Parietal lobe (tissue), 2 donors: ENCODE measurements at places on chromosomes 1 and 21. TPM values are rescaled to one million over a fixed set of nuclear protein-coding genes. Genes with fewer than 3 reads are reported as not detected.

The SMYD3 gene
- 45.4 TPM for total RNA-seq

The SLAMF9 gene
- total RNA-seq = not detected

The YARS1 gene
- total RNA-seq = 52.3 TPM

The DNALI1 gene
- total RNA-seq = 11.3 TPM

The XCL2 gene
- not detected for total RNA-seq

The C1orf50 gene
- total RNA-seq = 17.2 TPM

The CRYAA gene
- total RNA-seq = not detected

The PEF1 gene
- 35.7 TPM for total RNA-seq

The LCE2C gene
- total RNA-seq = not detected

The HLX gene
- 0.63 TPM for total RNA-seq

The KRTAP19-3 gene
- not detected for total RNA-seq

The KIF17 gene
- 5.9 TPM for total RNA-seq

The SLC44A3 gene
- 2.2 TPM for total RNA-seq

The F11R gene
- 18.8 TPM for total RNA-seq

The TNFRSF9 gene
- total RNA-seq = not detected

The S100A11 gene
- 2.5 TPM for total RNA-seq

The SNAP47 gene
- 77.3 TPM for total RNA-seq

The B3GALT2 gene
- 105 TPM for total RNA-seq

The TTF2 gene
- total RNA-seq = 7.8 TPM

The BCL10 gene
- total RNA-seq = 24.1 TPM

The IL20 gene
- total RNA-seq = not detected

The SLFNL1 gene
- 4.4 TPM for total RNA-seq

The DCAF6 gene
- total RNA-seq = 95.8 TPM

The FAM151A gene
- total RNA-seq = not detected

The TSACC gene
- not detected for total RNA-seq

The PLA2G2A gene
- not detected for total RNA-seq
